ENCODE measurements at places on chromosomes 13 and 19.
A peak's percentile ranks its signal among the peaks of the same experiment; 100 is the strongest.

GRCh38 chr19:33868076-33868735 is 71.5 kb downstream of the KCTD15 start:
- DNase-seq: no peak

- DNase-seq: no peak
Measured at GRCh38 chr13:41563341-41563983, 106.1 kb downstream of the RGCC start.

GRCh38 chr19:32606289-32606688 is 25.3 kb downstream of the PDCD5 start:
- no peak for DNase-seq

DNA sequence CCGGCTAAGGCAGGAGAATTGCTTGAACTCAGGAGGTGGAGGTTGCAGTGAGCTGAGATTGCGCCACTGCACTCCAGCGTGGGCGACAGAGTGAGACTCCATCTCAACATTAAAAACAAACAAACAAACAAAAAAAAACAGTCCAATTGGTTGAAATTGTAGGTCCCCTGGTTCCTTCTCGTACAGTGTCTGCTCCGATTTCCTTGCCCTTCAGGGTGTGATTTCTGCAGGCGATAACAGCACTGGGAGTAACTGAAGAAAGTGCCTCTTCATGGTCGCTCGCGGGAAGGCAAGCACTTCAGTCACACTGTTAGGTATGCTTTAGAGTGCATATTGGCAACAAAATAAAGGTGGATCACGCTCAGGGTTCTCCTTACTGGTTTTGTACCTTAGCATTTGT is 39.7 kb downstream of the TPT1 start:
- DNase-seq: no peak

- DNase-seq: peak; percentile 81
Measured at GRCh38 chr19:17333611-17334413, 843 bp downstream of the ANO8 start.

DNA sequence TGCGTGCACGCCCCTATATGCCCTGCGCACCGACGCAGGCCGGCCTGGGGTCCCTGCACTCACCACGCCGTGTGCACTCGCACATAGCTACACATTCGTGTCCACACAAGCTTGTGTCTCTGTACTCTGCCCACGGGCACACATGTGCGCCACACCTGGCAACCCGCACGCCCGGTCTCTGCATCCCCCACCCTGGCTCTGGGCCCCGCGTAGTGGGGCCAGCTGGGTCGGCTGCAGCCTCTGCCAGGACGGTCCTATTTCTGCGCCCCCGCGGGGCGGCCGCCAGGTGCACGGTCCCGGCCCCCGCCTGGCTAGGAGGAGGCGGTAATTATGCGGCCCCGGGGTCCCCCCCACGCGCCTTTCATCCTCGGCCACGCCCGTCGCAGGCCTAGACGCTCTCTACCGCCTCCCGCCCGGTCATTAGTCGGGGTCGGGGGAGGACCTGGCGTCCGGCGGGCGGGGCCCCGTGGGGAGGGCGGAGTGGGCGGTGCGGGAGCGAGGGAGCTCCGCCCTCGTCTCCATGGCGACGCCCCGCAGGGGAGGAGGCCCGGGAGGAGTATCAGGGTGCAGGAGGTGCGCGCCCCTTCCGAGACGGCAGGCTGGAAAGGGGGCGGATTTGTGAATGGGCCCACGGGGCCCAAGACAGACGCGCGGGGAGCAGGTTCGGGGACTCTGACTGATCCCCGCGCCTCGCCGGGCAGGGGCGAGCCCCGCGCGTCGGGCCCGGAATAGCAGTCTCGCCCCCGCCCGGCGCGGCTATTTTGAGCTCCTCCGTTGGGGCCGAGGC is 2.8 kb upstream of the CIRBP start:
- peak; percentile 74 for DNase-seq

DNA sequence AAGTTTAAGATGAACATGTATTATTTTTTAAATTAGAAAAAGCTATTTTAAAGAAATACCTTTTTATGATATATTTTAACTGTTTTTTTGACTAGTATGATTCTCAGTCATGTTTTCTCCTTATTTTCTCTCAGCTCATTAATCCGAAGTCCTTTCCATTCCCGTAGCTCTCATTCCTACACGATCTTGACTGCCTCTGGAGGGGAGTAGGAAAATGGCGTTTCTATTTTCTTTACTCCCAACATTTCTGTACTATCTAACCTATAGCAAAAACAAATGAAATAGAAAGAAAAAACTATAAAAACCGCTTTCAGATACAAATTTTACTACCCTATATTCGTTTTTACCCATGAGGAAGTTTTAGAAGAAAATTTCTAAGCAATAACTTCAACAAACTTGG is 343.8 kb downstream of the RBM26 start:
- no peak for DNase-seq

DNA sequence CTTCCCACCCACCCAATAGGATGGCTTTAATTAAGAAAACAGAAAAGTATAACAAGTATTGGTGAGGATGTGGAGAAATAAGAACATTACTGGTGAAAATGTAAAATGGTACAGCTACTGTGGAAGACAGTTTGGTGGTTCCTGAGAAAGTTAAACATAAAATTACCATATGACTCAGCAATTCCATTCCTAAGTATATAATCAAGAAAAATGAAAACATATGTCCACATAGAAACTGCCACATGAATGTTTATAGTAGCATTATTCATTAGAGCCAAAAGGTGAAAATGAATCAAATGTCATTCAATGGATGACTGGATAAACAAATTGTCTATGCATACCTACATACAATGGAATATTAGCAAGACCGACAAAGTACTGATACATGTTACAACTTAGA is 16.9 kb downstream of the DZIP1 start:
- no peak for DNase-seq

- DNase-seq: no peak
Measured at GRCh38 chr13:59182241-59182640, 981.5 kb downstream of the DIAPH3 start.

DNA sequence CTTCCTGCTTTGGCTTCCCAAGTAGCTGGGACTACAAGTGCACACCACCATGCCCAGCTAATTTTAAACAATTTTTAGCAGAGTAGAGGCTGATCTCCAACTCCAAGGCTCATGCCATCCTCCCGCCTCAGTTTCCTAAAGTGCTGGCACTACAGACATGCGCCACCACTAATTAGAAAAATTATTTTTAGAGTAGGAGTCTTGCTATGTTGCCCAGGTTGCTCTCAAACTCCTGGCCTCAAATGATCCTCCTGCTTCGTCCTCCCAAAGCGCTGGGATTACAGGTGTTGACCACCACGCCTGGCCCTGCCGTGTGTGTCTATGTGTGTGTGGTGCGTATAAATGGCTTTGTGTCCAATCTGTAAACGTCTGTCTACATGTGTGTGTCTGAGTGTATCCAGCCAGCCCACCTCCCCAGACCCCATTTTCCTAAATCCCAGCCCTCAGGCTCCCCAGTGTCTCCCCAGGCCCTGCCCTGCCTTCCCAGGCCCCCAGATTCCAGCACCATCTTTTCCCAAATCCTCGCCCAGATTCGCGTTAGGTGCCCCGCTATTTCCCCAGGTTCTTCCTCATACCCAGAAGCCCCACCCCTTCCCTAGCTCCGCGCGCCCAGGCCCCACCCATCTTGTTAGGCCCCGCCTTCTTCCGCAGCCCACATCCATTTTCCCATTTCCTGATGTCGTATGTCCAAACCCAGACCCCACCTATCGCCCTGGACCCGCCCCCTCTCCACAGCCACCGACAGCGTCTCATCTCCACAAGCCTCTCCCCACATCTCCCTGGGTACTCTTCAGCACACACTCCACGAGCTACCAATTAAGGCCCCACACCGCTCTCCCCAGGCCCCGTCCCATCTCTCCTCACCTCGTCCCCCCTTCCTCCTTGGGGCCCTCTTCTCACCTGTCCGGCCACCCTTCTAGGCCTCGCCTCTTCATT is 24.9 kb downstream of the SLC8A2 start:
- no peak for DNase-seq

GRCh38 chr13:83709426-83710132 is 172.7 kb downstream of the SLITRK1 start:
- no peak for DNase-seq

GRCh38 chr19:50292216-50292827 is 36.9 kb downstream of the KCNC3 start:
- DNase-seq: no peak

GRCh38 chr19:14112809-14113385 is 4.7 kb downstream of the PRKACA start:
- DNase-seq: no peak

- DNase-seq: no peak
Measured at GRCh38 chr19:19662344-19662743, 1.1 kb downstream of the ATP13A1 start.

DNA sequence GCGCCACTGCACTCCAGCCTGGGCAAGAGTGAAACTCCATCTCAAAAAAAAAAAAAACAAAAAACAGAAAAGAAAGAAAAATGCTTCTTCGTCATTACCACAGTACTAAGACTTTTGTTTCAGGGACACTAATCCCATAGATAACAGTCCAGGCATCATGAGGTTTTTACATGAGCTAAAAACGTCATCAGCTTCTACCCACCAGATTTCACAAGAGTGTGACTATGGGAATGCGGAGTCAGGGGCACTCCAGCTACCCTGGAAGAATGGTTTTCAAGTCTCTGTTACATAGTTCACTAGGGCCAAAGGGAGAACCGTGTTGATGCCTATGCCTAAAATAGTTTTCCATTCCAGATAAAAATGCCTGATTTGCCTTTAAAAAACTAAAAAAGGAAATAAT is 33.2 kb downstream of the RAB20 start:
- no peak for DNase-seq

- no peak for DNase-seq
Measured at GRCh38 chr13:113088691-113089020, 16.9 kb upstream of the F7 start.

GRCh38 chr19:32812571-32812970 is 57.0 kb downstream of the SLC7A9 start:
- no peak for DNase-seq

GRCh38 chr13:52848455-52849195 is at the start of gene PCDH8:
Gene PCDH8, minus strand, starts transcription at chr13:52848640. Its CDS starts 204 bp downstream, at chr13:52848436.
- no peak for DNase-seq

GRCh38 chr19:6801485-6802086 is 29.1 kb downstream of the VAV1 start:
- DNase-seq: peak; percentile 79

- no peak for DNase-seq
Measured at GRCh38 chr13:42494157-42494556, 79.8 kb upstream of the TNFSF11 start.

- DNase-seq: no peak
Measured at GRCh38 chr13:32609428-32609827, 23.2 kb downstream of the PDS5B start.

DNA sequence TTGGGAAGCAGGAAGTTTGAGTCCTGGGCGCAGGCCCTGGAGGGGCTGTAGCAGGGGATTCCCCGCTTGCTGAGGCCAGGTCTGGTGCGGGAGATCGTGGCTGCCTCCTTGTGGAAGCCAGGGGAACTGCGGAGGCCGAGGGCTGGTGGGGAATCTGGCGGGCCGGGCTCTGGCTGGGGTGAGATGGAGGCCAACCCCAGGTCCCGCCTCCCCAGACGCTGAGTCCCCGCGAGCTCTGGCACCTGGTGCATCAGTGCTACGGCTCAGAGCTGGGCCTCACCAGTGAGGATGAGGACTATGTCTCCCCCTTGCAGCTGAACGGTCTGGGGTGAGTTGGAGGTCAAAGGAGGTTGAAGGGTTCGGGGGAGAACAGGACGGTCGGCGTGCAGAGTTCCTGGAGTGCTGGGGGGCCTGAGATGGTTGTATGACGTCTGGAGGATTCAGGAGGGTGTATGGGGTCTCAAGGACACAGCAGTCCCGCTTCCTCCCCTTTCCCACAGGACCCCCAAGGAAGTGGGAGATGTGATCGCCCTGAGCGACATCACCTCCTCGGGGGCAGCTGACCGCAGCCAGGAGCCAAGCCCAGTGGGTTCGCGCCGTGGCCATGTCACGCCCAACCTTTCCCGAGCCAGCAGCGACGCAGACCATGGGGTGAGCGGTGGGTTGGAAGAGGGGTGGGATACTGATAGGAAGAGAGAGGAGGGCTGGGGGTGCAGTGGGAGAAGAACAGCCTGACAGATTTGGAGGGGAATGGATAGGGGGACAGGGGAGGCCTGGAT is 13.1 kb downstream of the GRAMD1A start:
- peak; percentile 76 for DNase-seq

DNA sequence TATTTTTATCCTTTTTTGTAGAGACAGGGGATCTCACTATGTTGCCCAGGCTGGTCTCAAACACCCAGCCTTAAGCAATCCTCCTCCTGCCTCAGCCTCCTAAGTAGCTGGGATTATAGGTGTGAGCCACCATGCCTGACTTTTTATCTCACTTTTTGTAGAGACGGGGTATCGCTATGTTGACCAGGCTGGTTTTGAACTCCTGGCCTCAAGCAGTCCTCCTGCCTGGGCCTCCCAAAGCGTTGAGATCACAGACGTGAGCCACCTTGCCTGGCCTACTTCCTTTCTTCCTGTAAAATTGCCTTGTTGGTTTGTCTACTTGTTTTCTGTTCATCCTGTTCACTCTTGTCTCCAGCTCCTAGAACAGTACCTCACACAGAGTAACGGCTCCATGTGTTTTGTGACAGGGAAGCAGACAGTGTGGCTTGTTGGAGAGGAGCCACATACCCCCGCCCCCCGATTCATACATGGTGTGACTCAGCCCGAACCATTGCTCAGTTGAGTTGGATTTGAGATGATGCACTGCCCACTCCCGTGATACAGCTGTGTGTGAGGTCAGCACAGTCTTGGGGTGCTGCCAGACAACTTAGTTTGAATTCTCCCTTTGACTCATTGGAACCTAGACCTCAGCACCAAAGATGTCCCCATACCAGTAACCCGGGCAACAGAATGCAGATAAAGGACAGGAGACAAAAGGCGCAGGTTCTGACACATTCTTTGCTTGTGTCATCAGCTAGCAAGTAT is 34.2 kb downstream of the GPR42 start:
- peak; percentile 39 for DNase-seq

DNA sequence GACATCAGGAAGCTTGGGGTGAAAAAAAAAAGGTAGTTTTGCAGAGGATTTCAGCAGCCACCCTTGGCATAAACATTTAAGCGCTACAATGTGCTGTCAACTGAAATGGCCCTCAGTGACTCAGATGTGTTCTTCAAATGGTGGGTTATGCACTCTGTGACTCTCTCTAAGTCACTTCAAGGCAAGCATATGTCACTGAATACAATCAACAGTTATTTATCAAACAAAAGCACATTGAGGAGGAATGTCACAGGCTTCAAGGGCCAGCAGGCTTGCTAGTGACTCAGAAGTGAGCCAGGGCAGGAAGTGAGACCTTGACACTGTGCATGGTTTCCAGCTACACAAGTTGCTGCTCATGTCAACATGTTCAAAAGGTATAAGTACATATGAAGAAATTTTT is 523.7 kb upstream of the HTR2A start:
- no peak for DNase-seq

DNA sequence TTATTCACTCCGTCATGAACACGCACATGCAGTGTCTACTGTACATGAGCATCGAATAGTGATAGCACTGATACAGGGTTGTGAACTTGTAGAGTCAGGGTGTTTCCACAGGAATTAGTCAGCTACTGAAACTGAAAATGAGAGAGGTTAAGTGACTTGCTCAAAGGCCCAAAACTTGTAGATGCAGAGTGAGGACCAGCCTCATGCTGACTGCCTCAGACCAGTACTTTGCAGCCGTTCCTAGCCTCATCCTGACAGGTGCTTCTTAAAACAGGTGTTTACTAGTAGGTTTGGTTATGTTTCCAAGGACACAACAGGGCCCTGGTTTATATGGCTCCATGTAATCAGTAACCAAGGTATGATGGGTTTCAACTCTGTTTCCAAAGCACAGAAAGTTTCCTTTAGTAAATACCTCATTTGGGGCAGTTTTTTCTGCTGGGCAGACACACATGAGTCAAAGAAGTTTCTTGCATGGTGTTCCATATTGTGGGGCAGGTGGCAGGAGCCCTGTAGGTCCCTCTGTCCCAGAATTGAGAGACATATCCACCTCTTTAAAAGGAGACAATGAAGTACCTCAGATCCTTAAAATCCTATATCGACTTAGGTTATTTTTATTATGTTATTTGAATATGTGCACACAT is 16.0 kb downstream of the FGF9 start:
- peak; percentile 20 for DNase-seq

Measured in stimulated activated naive CD4-positive, alpha-beta T cell treated with Interleukin-2 at 50 U/mL for 16 hours (primary cell).